ENCODE measurements at places on chromosomes 1 and 21.

DNA sequence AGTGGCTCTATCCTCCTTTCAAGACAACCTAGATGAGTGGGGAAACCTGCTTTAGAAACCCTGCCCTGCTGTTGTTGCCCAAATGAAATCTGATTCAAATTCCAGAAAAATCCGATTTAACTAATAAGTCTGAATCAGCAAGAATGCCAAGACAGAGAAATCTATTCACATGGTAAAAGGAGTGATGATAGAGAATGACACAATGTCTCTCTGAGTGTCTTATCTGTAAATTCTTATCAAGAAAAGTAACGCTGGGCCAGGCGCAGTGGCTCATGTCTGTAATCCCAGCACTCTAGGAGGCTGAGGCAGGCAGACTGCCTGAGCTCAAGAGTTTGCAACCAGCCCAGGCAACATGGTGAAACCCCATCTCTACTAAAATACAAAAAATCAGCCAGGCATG, 13.7 kb upstream of the GUCA2A start:
- no peak for DNase-seq

DNA sequence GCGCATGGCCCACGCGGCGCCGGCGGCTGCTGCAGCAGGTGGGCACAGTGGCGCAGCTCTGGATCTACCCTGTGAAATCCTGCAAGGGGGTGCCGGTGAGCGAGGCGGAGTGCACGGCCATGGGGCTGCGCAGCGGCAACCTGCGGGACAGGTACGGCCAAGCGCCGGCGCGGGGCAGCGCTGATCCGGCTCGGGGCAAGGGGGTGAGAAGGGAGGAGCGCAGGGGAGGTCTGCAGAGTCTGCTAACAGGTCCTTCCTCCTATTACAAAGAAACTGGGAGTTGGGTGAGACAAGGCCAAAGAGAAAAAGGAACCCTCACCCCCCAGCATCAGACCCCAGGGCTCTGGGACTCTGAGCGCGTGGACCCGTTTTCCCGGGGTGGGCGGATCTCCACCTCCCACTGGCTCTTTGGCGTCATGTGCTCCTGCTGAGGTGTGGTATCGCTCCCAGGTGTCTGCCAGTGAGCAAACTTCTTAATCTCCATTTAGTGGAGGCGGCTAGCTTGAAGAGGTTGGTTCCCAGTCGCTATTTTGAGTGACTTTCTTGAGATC, 431 bp downstream of the MTARC1 start:
- no peak for DNase-seq

GRCh38 chr1:99110140-99111041, 105.7 kb upstream of the PLPPR5 start:
- no peak for DNase-seq

DNA sequence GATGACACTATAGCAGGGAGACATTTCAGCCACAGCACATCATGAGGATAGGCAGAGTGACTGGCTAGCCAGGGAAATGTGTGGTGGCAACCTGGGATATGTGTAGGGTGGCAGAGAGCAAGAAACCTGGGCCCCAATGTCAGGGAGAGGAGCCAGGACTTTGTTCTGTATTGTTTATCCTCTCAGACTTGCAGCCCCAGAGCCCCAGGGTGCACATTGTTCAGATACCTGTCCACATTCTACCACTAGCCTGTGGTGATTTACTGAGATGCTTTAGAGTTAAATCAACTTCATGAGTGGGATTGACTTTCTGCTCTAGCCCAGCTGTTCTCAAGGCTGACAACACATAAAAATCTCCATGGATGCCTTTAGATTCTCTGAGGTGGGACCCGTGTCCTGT, 61.5 kb downstream of the MAB21L3 start:
- DNase-seq: no peak

DNA sequence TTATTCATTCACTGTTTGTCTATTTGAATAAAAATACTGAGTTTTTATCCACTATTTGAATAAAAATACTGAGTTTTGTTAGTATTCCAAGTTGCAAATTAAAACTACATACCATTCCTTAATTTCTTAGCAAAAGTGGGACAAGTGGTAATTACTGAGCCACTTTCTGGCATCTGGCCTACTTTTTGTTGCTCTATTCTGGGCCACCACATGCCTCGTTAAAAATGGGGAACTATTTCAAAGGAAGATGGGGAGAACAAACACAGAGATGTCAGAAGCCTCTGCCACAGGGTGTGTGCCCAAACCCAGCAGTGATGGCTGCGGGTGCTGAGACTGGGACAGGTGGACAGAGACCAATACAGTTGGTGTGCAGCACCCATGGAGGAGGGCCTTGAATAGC, 14.6 kb downstream of the PIGP start:
- no peak for DNase-seq

DNA sequence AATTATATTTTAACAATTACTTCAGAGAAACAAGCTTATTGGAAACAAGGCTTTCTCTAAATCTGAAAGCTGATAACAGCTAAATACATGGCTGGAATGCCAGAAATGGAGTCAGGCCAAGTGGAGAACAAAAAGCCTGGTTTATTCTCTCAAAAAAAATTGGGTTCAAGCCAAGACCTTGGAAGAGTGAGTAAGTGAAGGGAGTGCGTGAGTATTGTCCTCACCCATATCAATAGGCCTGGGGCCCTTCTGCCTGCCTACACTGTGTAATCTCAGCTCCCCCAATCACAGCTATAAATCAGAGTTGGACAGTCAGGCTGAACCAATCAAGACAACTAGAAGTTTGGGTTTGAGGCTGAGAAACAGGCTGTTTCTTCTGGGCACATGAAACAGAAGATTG, 7.4 kb downstream of the KYAT3 start:
- DNase-seq: no peak

DNA sequence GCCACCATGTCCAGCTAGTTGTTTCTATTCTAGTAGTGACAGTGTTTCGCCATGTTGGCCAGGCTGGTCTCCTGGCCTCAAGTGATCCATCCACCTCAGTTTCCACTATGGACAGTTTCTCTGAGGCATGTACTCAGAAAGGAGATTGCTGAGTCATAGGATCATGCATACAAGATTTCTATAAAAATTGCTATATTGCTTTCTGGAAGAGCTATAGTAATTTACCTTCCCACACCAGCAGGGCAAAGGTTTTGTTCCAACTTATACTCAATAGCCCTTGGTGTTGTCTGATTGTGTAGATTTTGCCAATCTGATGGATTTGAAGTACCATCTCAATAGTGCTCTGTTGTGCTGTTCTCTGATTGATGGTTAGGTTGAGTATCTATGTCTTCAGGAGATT, 15.6 kb upstream of the ATP1A1 start:
- no peak for DNase-seq

GRCh38 chr21:31566611-31567010, 92.9 kb upstream of the SOD1 start:
- no peak for DNase-seq

GRCh38 chr1:155008015-155008941, 5.7 kb downstream of the ZBTB7B start:
- DNase-seq: no peak

- no peak for DNase-seq
Measured at GRCh38 chr1:212355230-212355969, 59.3 kb downstream of the PACC1 start.

- DNase-seq: no peak
Measured at GRCh38 chr1:212293579-212293978, 8.4 kb downstream of the PPP2R5A start.

DNA sequence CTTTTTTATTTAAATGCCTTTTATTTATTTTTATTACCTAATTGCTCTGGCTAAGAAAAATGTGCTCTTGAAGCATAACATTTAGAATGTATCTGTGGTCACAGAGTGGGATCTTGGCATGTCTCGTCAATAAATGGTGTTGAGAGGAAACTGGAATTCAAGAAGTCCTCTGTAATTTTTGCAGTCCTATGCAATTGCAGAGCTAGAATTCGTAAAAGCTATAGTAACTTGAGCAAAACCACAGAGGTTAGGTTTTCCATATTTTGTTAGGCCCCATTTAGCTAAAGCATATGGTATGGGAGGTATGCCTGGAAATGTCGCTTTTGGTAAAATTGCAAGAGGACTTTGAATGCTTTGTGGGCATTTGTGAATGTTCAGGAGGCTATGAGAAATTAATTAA, 466.7 kb upstream of the NFIA start:
- no peak for DNase-seq

- no peak for DNase-seq
Measured at GRCh38 chr1:170544624-170545023, 12.7 kb downstream of the GORAB start.

GRCh38 chr1:155202198-155202597, 5.5 kb downstream of the THBS3 start:
- DNase-seq: no peak

DNA sequence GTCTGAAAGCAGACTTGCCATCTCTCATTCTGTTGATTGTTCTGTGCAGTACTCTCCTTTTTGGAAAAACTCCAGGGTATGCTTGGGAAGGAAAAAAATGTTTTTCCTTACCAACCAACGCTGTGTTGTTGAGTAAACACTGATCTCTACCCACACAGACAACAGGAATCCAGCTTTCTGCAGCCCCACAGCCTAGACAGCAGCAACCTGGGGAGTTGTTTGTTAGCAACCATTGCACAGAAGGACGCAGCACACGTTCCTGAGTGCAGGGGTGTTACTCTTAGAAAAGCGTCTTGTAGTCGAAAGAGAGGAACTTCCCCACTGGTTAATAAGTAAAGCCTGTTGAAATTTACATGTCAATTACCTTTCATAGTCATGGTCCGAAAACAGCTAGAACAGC, 56.6 kb downstream of the SMYD2 start:
- DNase-seq: no peak

DNA sequence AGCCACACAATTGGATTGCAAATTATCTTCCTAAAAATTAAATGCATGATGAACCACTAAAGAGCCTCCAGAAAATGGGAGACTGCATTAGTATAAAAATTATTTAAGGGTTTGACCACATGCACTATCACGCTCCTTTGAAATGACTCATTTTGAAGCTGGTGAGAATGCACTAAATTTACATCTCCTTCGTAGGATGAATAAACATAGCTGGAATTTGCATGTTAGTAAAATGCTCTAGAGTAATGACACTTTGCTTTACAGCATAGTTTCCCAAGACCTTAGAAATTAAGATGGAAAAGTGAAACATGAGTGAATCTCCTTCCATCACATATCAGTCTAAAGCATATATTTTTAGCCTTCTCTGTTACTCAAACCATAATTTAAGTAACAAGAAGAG, 2.4 kb downstream of the PLPPR4 start:
- no peak for DNase-seq

- no peak for DNase-seq
Measured at GRCh38 chr1:41018018-41018410, 3.5 kb downstream of the SLFNL1 start.

- DNase-seq: no peak
Measured at GRCh38 chr1:31901838-31902509, 36.2 kb downstream of the PTP4A2 start.

DNA sequence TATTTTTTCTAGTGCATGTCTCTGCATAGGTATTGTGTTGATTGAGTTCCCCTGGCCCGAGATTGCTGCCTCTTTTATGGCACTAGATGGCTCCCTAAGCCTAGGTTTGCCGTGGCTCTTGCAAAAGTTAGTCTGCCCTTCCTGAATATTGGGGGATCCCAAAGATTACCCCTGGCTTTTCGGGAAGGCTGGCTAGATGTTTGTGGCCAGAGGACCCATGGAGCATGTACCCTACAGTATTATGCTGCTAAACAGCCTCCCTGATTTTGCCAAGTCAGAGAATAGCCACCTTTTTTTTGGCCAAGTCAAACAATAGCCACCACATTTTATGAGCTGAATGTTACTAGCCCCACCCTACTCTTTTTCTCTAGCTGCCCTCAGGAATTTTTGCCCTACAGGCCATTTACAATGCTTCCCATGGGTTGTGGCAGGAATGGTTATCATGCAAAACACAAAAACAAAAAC, 343.2 kb downstream of the OLFM3 start:
- no peak for DNase-seq

- DNase-seq: no peak
Measured at GRCh38 chr1:70990469-70991253, 57.0 kb downstream of the PTGER3 start.

GRCh38 chr1:195744256-195744655, 864.0 kb downstream of the KCNT2 start:
- no peak for DNase-seq

- no peak for DNase-seq
Measured at GRCh38 chr1:152777510-152778137, 2.7 kb downstream of the LCE1F start.

- DNase-seq: no peak
Measured at GRCh38 chr1:192559115-192560006, 16.2 kb upstream of the RGS1 start.

DNA sequence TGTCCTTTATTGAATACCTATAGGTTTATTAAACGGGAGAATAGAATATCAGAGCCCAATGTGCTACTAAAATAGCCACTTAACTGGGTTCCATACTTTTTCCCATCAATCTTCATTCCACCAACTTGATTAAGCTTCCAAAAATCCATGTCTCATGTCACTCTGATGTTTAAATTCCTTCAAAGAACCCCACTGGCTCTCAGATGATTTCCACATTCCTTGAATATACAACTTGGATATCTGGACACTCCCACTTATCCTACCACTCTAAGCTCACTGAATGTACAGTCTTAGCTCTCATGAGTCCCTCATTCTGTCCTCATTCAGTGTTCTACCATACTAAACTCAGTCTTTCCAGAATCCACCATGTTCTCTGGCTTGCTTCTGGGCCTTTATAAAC, 21.1 kb downstream of the COL11A1 start:
- DNase-seq: no peak

DNA sequence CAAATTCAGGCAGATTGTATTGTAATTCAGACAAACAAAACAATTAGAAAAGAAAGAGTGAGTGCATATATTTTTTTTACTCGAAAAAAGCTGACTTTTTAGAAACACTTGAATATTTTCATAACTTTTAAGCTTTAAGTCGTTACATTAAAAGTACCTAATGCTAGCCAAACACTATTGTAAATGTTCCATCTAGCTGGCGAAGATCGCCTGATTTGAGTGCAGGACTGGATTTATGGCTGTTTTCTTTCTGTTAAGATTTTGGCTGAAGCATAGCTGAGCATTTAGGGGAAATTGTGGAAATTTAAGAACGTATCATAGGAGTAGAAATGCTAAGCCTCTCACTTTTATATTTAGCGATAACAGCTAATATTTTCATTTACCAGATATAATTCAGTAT, 24.6 kb downstream of the LRRC7 start:
- no peak for DNase-seq

GRCh38 chr1:80531182-80531581, 1269.6 kb upstream of the ADGRL2 start:
- DNase-seq: no peak

DNA sequence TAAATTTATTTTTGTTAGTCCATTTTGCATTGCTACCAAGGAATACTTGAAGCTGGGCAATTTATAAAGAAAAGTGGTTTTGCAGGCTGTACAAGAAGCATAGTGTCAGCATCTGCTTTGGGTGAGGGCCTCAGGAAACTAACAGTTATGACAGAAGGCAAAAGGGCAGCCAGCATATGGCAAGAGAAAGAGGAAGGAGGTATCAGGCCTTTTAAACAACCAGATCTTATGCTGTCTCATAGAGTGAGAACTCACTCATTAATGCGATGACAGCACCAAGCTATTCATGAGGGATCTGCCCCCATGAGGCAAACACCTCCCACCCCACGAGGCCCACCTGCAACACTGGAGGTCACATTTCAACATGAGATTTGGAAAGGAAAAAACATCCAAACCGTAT, 898.4 kb downstream of the KCNT2 start:
- no peak for DNase-seq

Data from CD4-positive, alpha-beta memory T cell (primary cell).